ENCODE measurements at places on chromosomes 2 and 18.

DNA sequence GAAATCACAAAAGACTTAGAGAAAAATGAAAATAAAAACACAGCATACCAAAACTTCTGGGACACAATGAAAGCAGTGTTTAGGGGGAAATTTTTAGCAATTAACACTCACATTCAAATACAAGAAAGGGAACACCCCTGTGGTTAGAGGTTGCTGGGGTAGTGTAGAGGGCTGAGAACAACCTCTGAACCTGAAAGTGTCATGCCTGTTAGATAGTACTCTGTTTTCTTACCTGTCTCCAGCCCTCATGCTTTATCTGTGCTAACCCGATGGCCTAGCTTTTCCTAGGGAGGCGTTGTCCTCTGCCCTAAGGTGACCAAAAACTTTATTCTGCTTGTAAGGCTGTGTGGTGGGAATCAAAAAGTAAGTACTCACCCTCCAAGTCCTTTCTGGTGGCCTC, 122.6 kb upstream of the OTX1 start:
- no peak for DNase-seq

DNA sequence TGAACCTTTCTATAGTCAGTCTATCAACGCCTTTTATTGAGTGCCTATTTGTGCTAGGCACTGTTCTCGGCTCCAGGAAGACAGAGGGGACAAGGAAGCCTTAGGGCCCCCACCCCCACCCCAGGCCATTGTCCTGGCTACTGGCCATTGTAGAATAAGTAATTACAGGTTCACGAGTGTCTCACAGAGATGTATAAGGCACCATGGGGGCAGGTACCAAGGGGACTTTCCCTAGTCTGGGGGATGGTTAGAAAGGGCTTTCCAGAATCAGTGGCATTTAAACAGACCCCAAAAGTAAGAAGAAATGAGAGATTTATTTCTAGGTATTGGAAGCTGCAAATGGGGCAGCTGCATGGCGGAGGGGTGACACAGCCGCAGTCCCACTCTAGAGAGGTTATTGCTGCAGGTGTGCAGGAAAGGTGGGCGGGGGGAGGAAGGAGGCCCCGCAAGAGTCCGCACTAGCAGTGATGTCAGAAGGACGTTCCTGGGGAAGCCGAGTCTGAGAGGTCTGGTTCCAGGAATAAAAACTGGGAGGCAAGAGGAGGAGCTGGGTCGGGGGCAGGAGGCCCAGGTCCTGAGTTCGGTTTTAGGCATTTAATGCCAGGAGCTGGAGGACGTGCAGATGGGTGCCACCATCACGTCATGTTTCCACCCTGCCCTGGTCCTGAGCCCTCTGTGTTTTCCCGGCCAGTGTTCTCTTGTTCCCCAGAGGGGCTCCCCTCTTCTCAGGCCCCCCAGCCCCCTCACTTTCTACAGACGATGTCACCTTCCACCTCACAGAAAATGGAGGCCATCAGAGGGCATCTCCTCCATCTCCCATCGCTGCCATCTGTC, 30.5 kb downstream of the FOSL2 start:
- no peak for DNase-seq

GRCh38 chr18:79717555-79718074, 38.0 kb downstream of the CTDP1 start:
- no peak for DNase-seq

- no peak for DNase-seq
These were observed 125.7 kb upstream of the LMAN1 start for GRCh38 chr18:59484561-59485328.

DNA sequence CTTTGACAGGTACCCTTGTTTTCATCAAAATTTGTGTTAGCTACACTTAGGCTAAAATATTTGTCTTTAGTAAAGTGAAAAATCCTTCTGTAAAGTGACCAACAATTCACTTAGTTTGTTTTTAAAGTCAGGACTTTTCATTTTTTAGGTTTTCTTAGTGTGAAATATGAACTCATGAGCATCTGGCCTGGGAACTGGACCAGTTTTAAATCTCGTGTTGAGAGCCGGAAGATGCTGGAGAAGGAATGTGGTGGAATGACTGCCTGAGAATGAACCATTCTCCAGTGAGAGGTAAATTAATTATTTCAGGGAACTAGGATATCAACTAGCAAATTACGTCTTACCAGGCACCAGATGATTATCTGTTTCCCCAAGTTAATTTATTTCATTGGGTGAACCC, 305.7 kb downstream of the AGPS start:
- no peak for DNase-seq

GRCh38 chr2:179322289-179322688, 57.7 kb upstream of the SESTD1 start:
- no peak for DNase-seq

DNA sequence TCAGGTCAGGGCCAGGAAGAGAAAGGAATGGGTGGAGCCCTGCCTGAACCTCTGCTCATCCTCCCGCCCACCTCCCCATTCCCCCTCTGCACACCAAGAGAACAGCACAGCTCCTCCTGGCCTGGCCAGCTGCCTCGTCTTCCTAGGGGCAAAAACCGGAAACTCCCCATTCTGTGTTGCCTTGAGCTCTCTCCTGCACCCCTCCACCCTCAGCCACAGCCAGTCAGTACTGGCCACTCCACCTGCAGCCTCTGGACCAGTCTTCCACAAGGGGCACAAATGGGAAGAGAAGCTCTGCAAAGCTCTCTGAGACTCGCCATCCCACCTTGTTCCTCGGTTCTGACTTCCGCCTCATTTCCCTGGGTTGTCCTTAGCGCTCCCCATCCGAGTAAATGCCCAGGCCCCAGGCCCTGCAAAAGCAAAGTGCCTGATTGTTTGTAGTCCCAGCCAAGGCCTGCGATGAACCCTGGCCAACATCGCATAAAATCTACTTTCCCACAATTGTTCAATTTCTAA, 39.3 kb upstream of the SLC35G4 start:
- DNase-seq = no peak

DNA sequence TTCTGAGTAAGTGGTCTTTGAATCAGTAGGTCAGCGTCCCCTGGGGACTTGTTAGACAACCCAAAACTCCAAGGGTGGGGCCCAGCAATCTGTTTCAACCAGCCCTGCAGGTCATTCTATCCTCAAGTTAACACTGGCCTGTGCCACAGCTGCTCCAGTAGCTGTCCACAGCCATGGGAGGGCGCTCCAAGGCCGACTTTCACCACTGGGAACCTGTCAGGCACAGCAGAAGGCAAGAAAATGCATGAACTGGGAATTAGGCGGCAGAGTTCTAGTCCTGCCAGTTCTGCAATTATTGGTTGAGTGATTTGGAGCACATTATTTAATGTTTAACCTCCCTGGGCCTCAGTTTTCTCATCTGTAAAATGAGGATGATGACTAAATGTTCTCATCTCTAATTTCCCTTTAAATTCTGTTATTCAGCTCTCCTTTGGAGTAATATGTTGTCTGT, 17.4 kb upstream of the MRPL33 start:
- DNase-seq = peak; percentile 59

DNA sequence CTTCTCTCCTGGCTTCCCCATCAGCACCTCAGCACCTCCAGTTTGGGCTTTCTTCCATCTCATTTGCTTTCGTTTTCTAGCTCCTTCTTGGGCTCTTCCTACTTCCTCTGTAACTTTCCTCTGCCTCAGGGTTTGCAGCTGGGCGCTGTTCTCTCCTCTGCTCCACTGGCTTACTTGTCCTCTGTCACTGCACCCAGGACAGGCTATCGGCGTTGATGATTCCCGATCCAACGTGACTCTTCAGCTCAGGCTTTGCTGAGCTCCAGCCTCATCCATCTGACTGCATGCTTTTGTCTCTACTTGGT, 362.4 kb downstream of the CYRIA start:
- no peak for DNase-seq

- DNase-seq = no peak
These were observed 158.8 kb downstream of the DDX1 start for GRCh38 chr2:15750433-15750814.

GRCh38 chr2:138779781-138780445, at the start of gene NXPH2:
NXPH2 (minus strand) TSS chr2:138780390; CDS start chr2:138780241, 149 bp downstream.
- no peak for DNase-seq

- DNase-seq = no peak
These were observed 383 bp upstream of the ATP5MC3 start for GRCh38 chr2:175181877-175182308.
